HepG2 (cell line): ENCODE measurements at places on chromosomes 1 and 21. TPM values are rescaled to one million over a fixed set of nuclear protein-coding genes. Genes with fewer than 3 reads are reported as not detected.
A peak's percentile ranks its signal among the peaks of the same experiment; 100 is the strongest.

DNA sequence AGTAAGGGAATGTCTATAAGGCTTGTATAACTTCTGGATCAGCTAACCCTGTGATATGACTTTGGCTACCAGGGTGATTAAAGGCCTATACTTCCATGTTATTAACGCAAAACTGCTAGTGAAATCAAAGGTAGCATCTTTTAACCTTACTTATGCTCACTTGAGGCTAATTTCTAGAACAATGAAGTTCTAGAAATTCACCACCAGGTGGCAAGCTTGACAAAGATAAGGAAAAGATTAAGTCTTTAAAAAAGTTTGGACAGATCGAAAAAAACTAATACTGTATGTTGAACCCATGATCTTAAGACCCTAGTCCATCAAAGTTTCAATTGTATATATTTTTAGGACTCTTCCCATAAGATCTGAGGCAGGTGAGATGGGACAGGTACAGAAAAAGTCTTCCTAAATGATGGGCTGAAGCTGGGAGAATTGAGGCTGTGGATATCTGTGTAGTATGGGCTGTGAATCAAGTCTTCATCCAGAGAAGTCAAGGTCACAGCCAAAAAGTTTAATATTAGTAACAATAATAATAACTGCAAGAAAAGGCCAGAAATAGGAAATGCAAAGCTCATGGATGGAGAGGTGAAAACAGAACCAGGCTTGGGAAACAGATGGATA, 18.8 kb downstream of the KYAT3 start:
- peak; percentile 38 for DNase-seq

DNA sequence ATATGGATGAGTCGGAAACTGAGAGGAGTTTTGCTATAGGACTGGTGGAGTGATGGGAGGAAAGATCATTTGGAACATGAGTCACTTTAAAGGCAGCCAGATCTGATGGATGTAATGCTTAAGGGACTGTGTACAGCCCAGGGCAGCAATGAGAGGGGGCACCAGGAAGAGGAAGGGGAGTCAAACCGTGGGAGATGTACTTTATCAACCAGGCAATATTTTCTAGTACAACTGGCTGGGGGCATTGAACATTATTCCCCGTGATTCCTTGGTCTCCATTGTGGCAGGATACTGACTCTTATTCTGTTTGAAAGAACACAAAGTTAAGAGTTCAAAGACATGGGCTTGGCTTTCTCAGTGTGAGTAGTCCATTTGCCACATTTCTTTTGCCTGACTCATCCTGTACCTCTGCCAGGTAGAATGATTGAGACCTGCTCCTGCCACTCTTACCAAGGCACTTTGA, 268.2 kb upstream of the NR5A2 start:
- DNase-seq, result no peak

- DNase-seq, result no peak
Measured at GRCh38 chr1:5424802-5425703, 567.2 kb downstream of the NPHP4 start.

DNA sequence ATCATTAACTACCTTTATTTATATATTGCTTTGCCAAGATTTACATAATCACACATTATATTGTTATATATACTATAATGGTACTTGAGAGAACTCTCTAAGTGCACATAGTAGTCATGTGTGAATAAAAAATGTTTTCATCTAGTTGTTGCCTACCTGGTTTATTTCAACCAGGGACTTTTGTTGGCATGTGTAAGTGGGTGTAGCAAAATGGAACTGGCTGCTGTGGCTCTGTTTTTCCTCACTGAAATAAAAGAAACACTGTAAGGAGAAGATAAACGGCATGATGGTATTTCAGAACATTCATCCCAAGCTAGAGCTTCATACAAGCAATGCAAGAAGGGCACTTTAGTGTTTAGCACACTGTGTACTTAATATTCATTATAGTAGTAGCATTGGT, 14.9 kb downstream of the RBBP4 start:
- DNase-seq, result no peak

DNA sequence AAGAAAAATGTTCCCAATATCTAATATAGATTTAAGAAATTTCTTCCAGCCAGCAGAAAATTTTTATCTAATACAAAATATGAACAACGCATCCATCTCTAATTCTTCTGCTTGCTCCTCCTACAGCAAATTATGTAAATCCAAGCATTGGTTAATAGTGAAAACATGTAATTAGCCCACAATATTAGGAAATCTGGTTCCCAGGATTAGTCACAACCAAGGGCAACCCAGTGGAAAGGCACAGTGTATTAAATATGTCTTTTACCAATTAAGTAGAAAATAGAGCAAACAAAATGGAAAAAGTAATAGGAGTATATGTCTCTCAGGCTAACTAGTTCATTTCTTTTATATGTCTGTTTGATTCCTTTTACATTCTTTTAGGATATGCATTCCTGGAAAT, 59.4 kb upstream of the IFI44L start:
- DNase-seq, result no peak

DNA sequence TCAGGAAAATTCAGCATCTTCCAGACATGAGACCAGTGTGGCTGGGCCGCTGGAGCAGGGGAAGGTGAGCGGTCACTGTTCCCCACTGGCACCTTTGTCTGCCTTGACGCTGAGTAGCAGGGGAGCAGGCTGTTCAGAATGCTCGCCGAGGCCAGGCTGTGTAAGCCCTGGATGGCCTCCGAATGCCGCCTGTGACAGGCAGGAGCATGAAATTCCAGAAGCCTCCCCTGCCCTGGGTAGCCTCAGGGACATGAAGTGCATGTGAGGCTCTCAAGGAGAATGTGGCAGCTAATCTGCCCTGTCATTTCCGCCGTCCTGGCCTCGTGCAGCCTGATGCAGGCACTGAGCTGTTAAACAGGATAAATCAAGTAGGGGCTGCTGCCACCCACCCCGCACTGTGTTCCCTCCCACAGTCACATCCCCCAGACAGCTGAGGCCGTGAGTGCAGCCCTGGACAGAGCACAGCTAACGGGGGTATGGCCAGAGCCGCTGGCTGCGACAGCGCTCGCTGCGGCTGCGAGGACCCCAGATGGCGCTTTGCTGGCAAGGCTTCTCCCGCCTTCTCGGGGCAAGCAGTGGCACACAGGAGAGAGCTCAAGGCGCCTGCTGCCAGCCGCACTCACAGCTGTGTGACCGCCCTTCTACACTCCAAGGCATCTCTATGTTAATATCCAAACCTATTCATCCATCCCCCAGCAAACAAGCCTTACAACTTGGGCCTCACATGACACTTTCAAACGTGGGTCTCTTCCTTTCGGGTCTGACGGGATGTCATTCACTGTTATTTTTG, 105.0 kb upstream of the COL6A1 start:
- DNase-seq, result no peak

DNA sequence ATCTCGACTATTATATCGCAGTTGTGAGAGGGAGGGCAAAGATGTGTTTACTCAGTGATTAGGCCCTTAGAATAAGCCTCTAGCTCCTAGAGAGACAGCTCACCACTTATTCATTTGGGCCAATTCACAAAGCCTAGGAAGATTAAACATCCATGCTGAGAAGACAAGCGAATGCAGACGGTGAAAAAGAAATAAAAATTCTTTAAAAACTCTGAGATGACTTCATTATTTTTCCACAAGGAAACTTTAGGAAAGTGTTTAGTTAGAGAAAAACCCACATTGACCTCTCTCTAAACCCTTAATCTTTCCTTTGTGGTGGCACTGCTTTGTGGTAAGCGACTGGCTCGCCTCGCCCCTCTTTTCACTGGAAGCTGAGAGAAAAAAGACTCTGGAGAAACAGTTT, 146.8 kb upstream of the DMRTA2 start:
- DNase-seq, result peak; percentile 29

GRCh38 chr1:119477710-119478109, 29.3 kb upstream of the HSD3B1 start:
- no peak for DNase-seq

- DNase-seq, result no peak
Measured at GRCh38 chr1:2360588-2361364, 30.6 kb downstream of the MORN1 start.

GRCh38 chr1:247329097-247329617, 2.5 kb downstream of the ZNF496 start:
- no peak for DNase-seq

DNA sequence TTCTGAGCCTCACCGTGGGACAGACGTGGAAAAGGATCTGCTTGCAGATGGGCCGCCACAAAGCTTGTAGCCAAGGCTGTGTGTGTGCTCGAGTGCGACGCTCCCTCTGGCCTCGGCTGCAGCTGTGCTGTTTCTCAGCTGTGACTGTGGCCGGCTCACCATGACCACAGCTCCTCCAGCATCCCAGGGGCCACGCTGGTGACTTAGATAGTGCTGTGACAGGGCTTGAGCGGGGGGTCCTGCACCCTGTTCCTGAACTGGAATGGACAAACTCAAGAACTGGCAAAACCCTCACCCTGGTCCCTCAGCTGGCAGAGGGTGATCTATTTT, 17.4 kb upstream of the ACTRT2 start:
- DNase-seq, result no peak

DNA sequence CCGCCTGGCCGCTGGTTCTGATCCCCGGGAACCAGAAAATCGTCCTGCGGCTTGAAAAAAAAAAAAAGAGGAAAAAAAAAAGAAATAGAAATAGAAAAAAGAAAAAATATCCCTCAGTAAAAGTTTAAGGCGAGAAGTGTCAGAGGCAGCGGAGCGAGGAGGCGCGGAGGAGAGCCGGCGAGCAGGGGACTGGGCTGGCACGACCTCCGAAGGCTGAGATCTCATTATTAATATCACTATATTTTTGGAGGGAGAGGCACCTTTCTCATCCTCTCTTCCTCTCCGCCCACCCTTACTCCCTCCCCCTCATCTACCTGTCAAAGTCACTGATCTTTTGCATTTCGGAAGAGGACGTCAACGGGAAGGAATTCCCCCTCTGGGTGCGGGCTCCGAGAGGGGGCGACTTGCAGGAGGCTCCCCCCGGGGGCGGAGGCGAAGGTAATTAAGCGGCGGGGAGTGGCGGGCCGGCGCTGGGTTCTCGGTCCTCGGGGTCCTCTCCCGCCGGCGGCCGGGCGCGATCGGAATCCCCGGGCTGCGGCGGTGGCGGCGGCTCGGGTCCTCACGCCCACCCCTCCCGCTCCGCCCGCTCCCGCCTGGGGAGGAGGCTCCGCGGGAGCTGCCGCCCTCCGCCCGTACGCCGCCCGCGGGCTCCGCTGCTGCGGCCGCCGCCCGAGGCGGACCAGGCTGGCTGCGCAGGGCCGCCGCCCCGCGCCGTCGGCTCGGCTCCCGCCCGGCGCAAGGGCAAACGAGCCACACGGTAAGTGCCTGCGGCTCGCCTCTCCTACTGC, at the start of gene NTNG1:
Gene NTNG1 (plus strand): TSS at position 337 of the 788 bp plus-strand sequence.
- no peak for DNase-seq

DNA sequence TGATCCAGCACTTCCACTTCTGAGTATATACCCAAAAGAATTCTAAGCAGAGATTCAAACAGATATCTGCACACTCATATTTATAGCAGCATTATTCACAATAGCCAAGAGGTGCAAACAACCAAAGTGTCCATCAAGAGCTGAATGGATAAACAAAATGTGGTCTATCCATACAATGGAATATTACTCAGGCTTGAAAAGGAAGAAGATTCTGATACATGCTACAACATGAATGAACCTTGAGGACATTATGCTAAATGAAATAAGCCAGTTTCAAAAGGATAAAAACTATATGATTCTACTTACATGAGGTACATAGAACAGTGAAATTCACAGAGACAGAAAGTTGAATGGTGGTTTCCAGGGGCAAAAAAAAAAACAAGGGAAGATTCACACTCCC, 88.9 kb downstream of the CCDC185 start:
- no peak for DNase-seq

DNA sequence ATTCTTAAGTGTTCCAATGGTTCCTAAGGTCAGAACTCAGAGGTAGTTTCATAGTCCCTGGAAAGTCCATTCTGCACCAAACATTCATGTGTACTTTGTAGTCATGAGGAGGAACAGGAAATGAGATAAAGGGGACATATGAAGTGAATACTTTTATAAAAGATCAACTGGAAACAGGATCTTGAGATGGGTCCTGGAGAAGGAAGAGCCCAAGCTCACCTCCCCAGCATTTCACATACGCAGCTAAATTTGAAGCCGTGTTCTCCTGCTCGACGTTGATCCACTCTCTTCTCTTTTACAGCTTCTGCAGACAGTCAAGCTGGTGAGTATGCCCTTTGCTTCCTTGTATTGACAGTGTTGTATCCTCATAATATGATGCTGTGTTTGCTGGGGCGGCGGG, 429 bp downstream of the FCGR2A start:
- no peak for DNase-seq

DNA sequence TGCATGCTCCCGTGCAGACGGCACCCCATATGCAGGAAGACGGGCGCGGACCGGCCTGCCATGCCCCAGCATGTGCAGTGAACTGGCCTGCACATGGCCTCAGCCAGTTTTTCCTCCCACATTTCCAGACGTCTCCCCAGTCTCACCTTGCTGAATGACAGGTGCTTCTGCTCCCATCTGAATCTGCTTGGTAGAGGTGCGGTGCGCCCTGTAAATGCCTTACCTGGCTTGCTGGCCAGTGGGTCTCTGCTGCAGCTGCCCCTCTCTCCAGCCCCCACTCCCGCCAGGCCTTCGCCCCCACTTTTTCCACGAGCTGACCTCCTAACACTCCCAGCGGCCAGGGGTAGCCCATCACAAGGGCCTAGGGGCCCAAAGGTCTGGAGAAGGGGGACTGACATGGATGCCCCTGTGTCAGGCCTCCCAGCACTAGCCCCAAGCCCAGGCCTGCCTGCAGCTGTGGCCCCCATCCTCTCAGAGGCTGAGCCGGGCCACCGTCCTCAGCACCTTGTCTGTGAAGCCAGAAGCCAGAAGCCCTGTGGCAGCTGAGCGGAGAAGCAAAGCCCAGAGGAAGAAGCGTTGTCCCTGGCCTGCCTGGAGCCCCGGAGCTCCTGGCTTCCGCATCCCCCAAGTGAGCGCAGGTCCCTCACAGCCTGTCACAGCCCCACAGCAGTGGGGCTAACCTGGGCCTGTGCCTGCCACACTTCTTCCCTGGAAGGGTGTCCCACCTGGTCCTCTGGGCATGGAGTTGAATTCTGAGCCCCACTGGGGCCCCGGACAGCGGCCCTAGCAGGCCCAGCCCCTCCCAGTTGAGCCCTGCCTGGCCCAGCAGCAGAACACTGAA, 3.7 kb upstream of the SLC19A1 start:
- no peak for DNase-seq

- no peak for DNase-seq
Measured at GRCh38 chr1:96361961-96362360, 359.6 kb upstream of the PTBP2 start.

DNA sequence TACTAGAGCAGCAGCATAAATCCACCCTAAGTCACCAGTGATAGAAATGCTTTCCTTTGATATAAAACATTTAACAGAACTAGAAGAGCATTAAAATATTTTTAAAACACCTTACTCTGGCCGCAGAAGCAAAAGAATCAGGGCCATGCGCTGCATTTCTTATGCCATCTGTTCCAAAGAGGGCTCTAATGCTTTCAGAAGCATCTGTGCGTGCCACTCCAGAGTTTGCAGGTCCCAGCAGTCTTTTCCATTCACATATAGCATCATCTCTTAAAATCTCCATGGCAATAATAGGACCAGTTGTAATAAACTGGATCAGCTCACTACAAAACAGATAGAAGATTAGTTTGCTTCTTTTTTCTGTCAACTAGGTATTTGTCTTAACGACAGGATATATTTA, 69.2 kb downstream of the NME7 start:
- no peak for DNase-seq

The USH2A gene
- under 0.01 TPM in 1 of 2 replicates, not detected in the other for polyA plus RNA-seq

The F13B gene
- polyA plus RNA-seq, result 0.41 and 1.1 TPM in 2 replicates

The LAX1 gene
- not detected in 2 replicates for polyA plus RNA-seq

The FLAD1 gene
- polyA plus RNA-seq, result 25.9 and 30.3 TPM in 2 replicates

The KCNJ15 gene
- polyA plus RNA-seq, result not detected in 2 replicates

The EPHA8 gene
- polyA plus RNA-seq, result not detected in 2 replicates

The DAB1 gene
- polyA plus RNA-seq, result 0.03 and 0.04 TPM in 2 replicates

The ALX3 gene
- not detected in 2 replicates for polyA plus RNA-seq

The VCAM1 gene
- polyA plus RNA-seq, result not detected in 2 replicates

The CYP4B1 gene
- polyA plus RNA-seq, result 0.03 and 0.10 TPM in 2 replicates
